NCI-H82 (cell line): ENCODE measurements at places on chromosomes 2 and 18.

DNA sequence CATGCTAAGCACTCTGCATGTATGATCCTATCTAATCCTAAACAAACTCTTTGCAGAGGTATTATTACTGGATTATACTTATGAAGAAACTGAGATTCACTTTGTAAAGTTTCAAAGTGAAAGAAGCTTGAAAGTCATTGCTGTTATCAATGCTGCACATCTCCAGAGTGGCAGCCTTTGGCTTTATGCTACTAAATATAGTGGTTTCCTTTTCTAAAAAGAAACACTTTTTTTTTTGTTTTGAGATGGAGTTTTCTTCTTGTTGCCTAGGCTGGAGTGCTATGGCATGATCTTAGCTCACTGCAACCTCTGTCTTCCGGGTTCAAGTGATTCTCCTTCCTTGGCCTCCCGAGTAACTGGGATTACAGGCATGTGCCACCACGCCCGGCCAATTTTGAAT, 114.9 kb upstream of the RAB27B start:
- no peak for DNase-seq

GRCh38 chr2:15313657-15314056, 247.5 kb downstream of the NBAS start:
- DNase-seq, result peak; percentile 57

- DNase-seq, result no peak
Observed at GRCh38 chr2:229378386-229378785, 107.3 kb upstream of the PID1 start.

DNA sequence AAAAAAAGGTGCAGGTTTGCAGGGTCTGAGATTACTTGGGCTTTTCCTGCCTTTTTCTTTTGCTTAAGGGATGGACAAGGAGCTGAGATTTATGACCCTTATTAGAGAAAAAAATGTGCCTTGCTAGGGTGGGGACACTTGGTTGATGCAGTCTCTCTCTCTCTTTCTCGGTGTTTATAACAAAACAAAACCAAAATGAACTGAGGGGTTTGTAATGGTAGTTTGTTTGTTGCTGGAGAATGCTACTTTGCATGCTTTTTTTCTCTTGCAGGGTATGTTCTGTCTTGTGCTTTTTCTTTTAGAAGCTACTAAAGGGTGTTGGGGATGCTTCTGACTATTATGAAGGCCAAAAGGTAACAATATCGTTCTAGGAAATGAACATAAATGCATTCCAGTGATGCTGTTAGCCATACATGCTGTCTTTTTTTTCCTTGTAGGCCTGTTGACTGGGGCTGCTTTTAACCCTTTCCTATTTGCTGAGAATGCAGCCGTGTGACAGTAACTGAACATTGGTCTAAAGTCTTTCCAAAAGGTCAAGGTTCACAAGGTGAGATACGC, 435 bp downstream of the ZNF532 start:
- DNase-seq, result no peak

GRCh38 chr2:177314722-177315264, 50.3 kb upstream of the NFE2L2 start:
- no peak for DNase-seq
